Purkinje cell (primary cell): ENCODE measurements at places on chromosomes 3 and 15. TPM values are rescaled to one million over a fixed set of nuclear protein-coding genes. Genes with fewer than 3 reads are reported as not detected.

Gene PPP1R2
- polyA plus RNA-seq = 107 and 163 TPM in 2 replicates

Gene FSD2
- polyA plus RNA-seq = 0.13 and 0.28 TPM in 2 replicates

Gene RBP2
- not detected in 2 replicates for polyA plus RNA-seq

Gene MYH15
- polyA plus RNA-seq = 0.74 and 1.3 TPM in 2 replicates

Gene CD276
- polyA plus RNA-seq = 1.3 and 2.0 TPM in 2 replicates

Gene SST
- polyA plus RNA-seq = 178 TPM in 1 of 2 replicates, not detected in the other

Gene FES
- not detected in 2 replicates for polyA plus RNA-seq

Gene HHLA2
- polyA plus RNA-seq = 0.90 TPM in 1 of 2 replicates, not detected in the other

Gene KCNAB1
- polyA plus RNA-seq = 455 and 479 TPM in 2 replicates

Gene GALK2
- 39.2 and 49.0 TPM in 2 replicates for polyA plus RNA-seq

Gene SLC24A5
- polyA plus RNA-seq = 0.47 TPM in 1 of 2 replicates, not detected in the other

Gene CYP1A2
- polyA plus RNA-seq = not detected in 2 replicates

Gene CHRM5
- not detected in 2 replicates for polyA plus RNA-seq

Gene ADGRG7
- not detected in 2 replicates for polyA plus RNA-seq

Gene VEPH1
- polyA plus RNA-seq = 0.32 TPM in 1 of 2 replicates, not detected in the other

Gene HTR3E
- polyA plus RNA-seq = not detected in 2 replicates

Gene TMEM212
- not detected in 2 replicates for polyA plus RNA-seq

Gene CPNE9
- polyA plus RNA-seq = 6.6 and 12.5 TPM in 2 replicates

Gene MAP1A
- 27.2 and 34.5 TPM in 2 replicates for polyA plus RNA-seq

Gene CPN2
- polyA plus RNA-seq = not detected in 2 replicates

Gene STRIT1
- not detected in 2 replicates for polyA plus RNA-seq

Gene RBM15B
- 1.2 and 2.7 TPM in 2 replicates for polyA plus RNA-seq

Gene RLBP1
- not detected in 2 replicates for polyA plus RNA-seq

Gene ACKR4
- polyA plus RNA-seq = not detected in 2 replicates

Gene STAB1
- polyA plus RNA-seq = not detected in 2 replicates

Gene CPLX3
- 2.4 TPM in 1 of 2 replicates, not detected in the other for polyA plus RNA-seq

Gene ABTB1
- 0.32 and 3.7 TPM in 2 replicates for polyA plus RNA-seq

Gene RASL12
- not detected in 2 replicates for polyA plus RNA-seq

Gene SHF
- 0.71 and 0.87 TPM in 2 replicates for polyA plus RNA-seq

Gene GCNT3
- polyA plus RNA-seq = not detected in 2 replicates

Gene ITIH1
- not detected in 2 replicates for polyA plus RNA-seq

Gene BCL2A1
- polyA plus RNA-seq = not detected in 2 replicates

Gene TUSC7
- 5.7 TPM in 1 of 2 replicates, not detected in the other for polyA plus RNA-seq

Gene ZNF660
- polyA plus RNA-seq = 2.2 and 2.9 TPM in 2 replicates
